ENCODE measurements at places on chromosomes 2 and 18. TPM values are rescaled to one million over a fixed set of nuclear protein-coding genes. Genes with fewer than 3 reads are reported as not detected.

DNA sequence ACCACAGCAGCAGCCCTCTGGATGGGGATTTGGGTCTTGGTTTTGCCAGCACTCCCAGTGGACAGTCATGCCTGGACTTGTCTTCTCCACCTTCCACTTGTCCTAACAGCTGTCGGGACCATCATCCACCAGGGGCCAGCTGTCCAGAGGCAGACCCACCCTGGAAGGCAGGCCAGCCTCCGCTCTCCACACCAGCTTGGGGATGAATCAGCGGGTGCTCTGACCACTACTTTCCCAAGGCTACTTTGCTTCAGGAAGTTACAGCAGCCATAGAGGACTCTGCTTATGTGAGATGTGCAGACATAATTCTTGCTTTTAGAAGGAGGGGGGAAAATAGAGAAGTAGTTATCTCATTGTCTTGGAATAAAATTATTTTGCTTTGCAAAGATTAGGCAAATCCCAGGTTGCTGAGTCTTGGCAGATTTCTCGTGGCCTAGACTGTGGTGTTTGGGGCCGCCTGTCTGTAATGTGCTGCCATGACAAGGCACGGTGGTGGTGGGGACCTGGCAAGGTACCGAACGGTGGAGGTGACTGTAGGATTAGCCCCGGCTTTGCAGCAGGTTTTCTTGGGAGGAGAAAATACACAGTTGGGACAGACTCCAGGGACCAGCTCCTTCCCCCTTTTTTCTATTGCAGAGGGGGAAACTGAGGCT lies 148.7 kb downstream of the AGAP1 start:
- peak; percentile 72 for DNase-seq

The RAB6C gene
- total RNA-seq, result not detected

The CAVIN2 gene
- 24.1 TPM for total RNA-seq

The OSR1 gene
- total RNA-seq, result 117 TPM

GRCh38 chr2:120577721-120578295 lies 157.9 kb upstream of the GLI2 start:
- no peak for DNase-seq

DNA sequence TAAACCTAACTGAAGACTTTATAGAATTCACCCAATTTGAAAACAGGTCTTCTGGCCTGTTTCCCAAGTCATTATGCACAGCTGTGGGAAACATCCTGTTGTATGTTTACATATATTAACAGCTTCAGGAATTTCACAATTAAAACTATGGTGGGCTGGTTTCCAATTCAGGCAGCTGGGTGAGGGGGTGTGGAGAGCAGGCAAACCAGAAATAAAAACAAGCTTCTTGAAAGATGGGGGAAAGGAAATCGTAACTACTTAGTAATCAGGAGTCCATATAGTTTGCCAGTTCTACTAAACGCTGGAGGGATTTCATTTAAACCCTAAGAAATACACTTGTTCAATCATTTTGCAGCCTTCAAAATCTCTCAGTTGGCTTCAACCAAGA lies 22.8 kb downstream of the ATP8B1 start:
- no peak for DNase-seq

The CHPF gene
- total RNA-seq, result 271 TPM

The LGALSL gene
- total RNA-seq, result 11.0 TPM

DNA sequence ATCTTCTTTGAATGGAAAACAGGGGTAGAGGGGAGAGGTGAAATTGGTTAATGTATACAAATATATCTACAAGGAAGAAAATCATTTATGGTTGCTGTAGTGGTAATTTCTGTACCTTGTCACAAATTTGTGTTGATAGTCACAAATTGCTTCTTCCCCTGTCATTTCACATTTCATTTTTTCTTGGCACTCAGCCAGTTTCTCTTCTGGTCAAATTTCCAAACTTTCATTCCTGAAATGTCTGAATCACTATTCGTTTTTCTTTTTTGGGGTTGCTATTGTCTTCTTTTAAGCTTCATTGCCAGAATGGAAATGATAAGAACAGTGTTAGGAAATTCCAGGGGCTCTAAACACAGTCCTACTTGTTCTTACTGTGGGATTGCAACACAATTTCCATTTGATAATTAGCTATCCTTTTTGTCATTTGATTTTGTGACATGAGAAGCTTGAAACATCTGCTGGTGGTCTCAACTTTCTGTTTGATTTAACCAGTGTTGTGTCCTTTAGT lies 136.0 kb upstream of the GCFC2 start:
- DNase-seq, result no peak

The MATN3 gene
- 1.1 TPM for total RNA-seq

GRCh38 chr2:121727332-121727731 lies 9.3 kb downstream of the NIFK start:
- DNase-seq, result no peak

- DNase-seq, result no peak
These were observed 79.1 kb downstream of the DPP4 start for GRCh38 chr2:161994761-161995520.

DNA sequence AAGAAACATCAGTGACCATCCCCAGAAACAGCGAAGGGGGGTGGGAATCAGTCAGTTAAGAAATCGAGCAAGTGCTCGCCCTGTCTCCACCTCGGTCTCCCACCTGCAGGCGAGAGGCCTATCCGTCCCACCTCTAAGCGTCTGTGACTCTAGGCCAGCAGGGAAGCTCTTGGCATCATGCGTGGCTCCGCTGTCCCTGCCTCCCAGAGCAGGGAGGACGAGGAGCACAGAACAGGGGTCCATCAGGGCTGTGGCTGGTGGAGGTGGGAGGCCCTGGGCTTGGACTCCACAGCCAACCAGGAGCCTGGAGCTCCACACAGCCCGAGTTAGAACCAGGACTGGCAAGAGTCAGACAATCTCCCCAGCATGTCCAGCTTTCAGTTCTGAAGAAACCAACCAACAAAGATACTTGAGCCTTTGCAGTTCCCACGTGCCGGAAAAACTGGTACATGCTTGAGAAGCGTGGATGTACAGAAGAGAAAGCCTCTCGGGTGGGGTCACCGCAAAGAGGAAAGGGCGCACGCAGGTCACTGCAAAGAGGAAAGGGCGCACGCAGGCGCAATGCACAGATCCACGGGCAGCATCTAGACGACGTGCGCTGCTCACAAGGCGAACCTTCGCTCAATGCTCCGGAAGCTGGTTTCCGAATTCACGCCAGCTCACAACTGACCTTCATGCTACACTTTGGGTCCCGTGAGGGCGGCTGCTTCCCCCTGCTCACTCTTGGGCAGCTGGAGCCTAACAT lies 104.5 kb upstream of the ALKAL2 start:
- DNase-seq, result no peak

The CRIM1 gene
- 108 TPM for total RNA-seq

GRCh38 chr2:205696927-205697441 lies 14.7 kb downstream of the NRP2 start:
- DNase-seq, result no peak

DNA sequence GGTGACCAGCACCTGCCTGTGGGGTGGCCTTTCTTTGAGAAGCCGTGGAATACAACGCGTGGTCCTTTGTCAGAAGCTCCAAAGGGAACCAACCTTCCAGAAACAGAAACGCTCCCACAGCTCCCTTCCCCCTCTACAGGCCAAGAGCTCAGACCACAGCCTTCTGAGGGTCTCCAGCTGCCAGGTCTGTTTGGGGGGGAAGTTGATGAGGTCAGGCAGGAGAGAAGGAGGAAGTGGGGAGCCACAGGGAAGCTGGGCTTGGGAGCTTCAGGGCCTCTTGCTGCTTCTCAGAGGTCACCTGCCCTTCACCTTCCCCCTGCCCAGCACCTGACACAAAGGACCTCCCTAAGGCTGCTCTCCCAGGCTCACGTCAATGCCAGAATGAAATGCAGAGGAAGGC lies 287.7 kb upstream of the ID2 start:
- DNase-seq, result no peak

GRCh38 chr2:125559186-125559585 lies 1096.8 kb upstream of the GYPC start:
- DNase-seq, result no peak

DNA sequence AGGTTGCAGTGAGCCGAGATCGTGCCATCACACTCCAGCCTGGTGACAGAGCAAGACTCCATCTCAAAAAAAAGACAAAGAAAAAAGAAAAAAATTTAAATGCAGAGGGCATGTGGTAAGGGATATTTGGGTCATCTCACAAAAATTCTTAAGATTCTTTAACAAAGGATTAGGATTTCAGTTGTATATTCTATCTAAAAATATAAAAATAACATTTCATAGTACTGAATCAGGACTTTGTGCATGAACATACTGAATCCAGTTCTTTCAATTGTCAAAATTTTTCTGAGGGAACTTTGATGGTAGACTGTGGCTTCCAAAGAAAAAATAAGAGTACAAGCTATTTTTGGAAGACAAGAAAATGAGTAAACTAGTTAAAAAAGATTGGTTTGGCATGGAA lies 6.5 kb upstream of the PPP3R1 start:
- peak; percentile 27 for DNase-seq

DNA sequence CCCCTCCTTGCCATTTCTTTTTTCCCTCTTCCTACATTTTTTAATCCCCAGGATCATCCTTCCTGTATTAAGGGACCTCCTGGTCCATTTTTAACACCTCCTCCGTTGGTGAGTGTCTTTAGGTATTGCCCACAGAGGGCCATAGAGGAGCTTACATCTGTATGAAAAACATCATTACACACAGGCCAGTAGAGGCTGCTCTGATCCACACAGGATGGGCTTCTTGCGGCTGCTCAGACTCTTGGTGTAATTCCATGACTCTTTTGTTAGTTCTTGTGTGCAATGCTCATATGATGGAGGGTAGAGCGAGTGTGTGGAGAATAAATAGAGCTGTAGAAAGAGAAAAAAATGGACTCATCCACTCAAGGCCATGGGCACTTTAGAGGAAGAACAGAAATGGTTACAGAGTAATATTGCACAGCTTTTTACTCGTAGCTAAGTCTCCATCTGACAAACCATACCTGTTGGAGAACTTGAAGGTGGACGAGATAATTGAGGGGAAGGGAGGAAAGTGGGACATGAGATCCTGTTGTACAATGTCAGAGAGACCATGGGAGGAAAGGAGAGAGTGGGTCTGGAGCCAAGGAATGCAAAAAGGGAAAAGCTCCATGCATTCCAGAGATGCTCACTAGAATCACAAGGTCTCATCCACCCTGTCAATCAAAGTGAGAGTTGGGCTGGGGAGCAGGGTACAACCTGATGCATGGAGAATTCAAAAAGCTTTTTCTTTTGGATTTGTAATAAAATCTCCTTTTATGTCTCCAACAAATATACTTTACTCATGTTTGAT lies 129.7 kb upstream of the TNP1 start:
- peak; percentile 48 for DNase-seq

GRCh38 chr2:67872481-67872880 lies 190.3 kb downstream of the C1D start:
- no peak for DNase-seq

All from fibroblast of the aortic adventitia (primary cell).